ENCODE measurements at places on chromosomes 6 and 20.

DNA sequence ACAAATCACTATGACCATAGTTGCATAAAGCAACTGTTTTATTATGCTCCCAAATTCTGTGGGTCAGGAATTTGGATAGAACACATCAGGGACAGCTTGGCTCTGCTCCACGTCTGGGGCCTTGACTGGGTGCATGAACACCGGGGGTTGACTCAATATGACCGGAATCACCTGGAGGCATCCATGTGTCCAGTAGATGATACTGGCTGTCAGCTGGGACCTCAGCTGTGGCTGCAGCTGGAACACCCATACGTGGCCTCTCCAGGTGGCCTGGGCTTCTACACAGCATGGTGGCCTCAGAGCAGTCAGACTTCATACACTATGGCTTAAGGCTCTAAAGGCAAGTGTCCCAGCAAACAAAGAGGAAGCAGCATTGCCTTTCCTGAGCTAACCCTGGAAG lies 113.4 kb downstream of the NRN1 start:
- no peak for DNase-seq

- DNase-seq, result no peak
Observed at GRCh38 chr6:127347178-127347577, 3.8 kb upstream of the ECHDC1 start.

DNA sequence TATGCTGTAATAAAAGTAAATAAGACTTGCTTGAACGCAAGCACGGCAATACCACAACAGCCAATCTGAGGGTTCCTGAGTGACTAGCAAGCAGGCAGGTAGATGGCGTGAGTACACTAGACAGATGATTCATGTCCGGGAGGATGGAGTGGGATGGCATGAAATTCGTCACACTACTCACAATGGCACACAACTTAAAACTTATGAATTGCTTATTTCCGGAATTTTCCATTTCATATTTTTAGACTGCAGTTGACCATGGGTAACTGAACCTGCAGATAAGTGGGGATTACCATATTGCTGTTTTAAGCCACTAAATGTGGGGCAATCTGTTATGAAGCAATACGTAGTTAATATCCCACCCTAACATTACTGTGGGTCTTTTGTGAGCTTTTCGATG lies 93.6 kb upstream of the NFATC2 start:
- DNase-seq, result peak; percentile 25

- no peak for DNase-seq
Observed at GRCh38 chr6:53811082-53811481, 16.3 kb downstream of the LRRC1 start.

DNA sequence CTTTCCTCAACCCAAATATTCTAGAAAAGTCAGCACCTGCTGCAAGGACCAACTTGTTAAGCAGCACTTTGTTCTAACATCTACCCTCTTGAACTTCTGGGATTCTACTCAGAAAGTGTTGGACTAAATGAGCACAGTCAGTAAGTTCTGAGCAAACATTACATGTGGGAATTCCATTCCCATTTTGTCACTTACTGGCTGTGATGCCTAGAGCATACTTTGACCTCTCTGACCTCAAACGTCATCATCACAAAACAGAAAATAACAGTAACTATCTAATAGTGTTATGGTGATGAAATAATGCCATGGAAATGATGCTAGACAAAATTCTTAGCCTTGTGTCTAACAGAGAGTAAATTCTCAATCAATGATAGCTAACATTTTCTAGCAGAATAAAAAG lies 829.4 kb downstream of the EPHA7 start:
- no peak for DNase-seq

GRCh38 chr6:160036331-160036695 lies 67.4 kb downstream of the IGF2R start:
- DNase-seq, result no peak

DNA sequence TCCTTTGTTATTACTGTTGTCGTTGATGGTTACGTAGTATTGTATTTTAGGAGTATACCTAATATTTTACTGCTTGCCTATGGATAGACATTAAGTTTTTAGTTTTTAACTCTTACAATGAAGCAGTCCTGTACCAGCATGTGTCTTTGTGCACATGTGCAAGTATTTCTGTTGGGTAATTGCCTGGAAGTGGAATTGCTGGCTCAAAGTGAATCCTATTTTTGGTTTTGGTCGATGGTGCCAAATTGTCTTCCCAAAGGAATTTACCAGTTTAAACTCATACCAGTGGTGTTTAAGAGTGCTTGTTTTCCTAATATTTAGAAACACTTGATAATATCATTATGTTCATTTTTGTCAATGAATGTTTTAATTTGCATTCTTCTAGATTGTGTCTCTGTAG lies 75.5 kb downstream of the ANKS1A start:
- DNase-seq, result no peak

DNA sequence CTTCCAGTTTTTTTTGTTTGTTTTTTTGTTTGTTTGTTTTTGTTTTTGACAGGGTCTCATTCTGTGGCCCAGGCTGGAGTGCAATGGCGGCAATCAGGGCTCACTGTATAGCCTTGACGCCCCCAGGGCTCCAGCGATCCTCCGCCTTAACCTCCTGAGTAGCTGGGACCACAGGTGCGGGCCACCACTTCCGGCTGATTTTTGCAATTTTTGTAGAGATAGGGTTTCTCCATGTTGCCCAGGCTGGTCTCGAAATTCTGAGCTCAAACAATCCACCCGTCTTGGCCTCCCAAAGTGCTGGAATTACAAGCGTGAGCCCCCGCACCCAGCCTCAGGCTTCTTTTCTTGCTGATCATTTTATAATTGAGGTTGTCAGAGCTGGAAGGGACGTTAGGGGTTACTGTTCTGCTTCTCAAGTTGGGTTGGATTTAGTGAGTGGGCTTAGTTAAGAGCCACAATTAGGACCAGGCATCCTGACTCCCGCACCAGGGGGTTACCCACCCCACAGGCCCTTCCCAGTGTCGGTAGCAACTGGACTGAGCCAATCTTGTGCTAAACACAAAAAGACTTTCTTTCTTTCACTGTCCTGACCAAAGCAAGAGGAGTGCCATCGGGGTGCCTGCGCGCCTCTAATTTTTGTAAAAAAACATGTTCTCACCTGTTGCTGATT lies 13.1 kb upstream of the ZSCAN9 start:
- no peak for DNase-seq

DNA sequence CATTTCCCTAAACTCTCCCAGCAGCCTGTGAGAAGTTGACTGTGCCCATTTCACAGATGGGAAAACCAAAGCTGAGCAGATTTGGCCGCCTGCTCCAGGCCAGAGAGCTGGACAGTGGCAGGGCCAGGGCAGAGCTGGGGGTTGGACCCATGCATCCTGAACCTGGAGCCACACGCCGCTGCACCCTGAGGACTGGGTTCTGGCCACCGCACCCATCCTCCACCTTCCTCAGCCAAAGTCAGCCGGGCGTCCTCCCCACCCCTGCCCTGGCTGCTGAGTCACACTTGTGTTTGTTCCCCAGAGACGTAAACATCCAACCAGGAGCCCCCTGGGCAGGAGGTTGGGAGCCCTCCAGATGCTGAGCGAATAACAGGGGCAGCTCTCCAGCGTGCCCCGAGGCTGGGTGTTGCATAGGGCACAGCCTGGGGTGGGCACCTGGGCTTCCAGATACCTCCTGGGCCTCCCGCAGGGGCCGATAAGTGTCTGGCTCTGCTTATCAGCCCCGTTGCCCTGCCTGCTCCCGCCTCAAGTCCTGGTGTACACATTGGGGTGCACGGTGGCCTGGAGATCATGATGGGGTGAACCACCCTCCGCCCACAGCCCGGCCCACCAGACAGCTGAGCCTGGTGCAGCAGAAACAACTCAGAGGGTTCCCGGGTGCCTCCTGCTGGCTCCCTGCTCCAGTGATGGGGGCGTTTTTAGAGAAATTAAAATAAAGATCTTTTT lies 23.8 kb downstream of the RBM38 start:
- DNase-seq, result no peak

GRCh38 chr20:63705232-63706026 lies 2.3 kb downstream of the ARFRP1 start:
- DNase-seq, result no peak

DNA sequence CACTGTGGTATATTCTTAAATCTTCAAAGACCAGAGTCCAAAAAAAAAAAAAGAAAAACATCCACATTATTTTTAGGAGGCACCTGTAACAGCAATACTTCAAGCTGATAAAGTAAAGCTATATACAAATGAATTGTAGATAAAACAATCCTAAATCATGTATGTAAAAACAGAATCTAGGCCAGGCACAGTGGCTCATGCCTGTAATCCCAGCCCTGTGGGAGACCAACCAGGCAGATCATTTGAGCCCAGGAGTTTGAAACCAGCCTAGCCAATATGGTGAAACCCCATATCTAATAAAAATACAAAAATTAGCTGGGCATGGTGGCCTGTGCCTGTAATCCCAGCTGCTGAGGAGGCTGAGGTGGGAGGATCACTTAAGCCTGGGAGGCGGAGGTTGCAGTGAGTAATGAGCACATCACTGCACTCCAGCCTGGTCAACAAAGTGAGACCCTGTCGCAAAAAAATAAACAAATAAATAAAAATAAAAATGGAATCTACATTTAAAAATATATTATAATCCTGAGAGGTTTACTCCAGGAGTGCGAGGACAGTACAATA lies 7.3 kb downstream of the NAPB start:
- DNase-seq, result no peak

DNA sequence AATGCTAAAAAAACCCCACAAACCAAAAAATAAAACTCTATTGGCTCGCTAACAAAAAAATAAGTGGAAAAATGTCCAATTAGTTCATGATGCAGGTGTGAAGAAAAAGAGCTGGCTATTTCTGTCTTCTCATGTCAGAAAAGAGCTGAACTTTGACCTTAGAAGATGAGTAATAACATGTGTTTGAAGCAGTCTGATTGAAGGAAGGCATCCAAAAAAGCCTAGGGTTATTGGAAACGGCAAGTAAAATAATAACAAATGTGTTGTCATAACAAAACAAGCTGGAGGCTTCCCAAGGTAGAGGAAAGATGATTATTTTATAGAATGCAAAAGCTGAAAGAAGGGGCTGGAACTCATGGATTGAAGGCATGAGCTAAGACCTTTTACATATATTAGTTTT lies 94.4 kb upstream of the FAM184A start:
- DNase-seq, result no peak

DNA sequence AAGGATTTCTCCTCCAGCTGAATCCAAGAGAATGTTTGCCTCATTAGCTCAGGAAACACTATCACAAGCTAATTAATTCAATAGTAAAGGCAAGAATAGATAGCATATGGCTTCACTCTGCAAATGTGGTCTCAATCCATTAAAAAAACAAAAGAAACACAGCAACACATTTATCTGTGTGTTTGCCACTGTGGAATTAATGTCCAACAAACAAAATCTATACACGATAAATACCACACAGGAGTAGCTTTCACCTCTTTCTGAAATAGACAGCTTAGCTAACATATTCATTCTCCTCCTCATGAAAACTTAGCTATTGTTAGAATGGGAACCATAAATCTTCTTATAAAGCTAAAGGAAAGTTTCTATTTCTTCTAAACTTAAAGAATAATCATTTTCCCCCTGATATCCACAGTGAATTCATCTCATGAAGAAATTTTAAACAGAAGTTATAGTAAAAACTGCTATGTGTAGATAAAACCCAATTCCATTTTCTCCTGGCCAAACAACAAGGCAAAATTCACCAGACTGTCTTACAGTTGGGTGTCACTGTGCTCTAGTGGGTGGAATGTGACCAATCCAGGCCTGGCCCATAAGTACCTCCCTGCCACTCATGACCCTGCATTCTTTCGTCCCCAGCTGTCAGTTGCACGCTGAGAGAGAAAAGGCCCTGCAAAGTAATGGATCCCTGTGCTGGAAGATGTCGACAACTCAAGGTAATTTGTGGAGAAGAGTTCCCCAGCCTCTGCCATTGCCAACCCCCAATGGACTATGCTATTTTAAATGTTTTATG lies 92.9 kb upstream of the NRSN1 start:
- no peak for DNase-seq

DNA sequence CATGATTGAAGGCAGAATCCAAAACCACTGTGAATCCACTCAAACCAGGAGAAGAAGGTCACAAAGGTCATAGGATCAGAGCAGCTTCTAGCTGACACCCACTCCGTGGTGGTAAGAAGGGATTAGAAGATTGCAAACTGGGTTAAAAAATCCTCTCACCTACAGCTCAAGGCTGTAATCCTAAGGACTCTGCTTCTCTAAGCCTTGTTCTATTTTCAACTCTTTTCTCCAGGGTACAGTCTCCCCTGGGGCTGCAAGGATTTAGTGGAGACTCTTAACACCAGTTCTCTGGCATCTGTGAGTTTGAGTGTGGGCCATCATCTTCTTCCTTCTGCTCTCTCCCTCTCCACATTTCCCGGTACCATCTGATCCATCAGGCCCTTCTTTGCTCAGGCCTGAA lies at the start of gene GUCA1A:
Gene GUCA1A (plus strand): TSS at position 264 of the 400 bp plus-strand sequence. CDS start 250 bp downstream, outside the sequence.
- DNase-seq, result no peak

DNA sequence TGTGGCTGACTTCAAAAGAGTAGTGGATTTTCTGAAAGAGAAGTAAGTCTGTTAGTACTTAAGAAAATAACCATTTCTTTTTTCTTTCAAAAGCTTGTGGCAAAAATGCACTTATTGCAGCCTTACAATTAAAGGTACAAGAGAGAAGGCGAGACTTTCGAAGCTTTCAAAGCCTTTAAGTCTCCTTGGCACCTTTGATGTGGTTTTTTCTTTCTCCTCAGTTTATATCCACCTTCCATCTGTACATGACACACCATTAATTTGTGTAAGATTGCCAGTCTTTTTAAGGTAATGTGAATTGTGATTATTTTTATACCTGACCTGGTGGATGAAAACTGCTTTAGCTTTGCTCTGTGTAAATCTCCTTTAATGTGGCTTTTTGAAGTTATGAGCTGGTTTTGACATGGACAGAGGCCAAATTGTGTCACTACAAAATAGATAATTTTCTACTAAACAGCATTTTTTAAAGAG lies 466.1 kb downstream of the CDKAL1 start:
- DNase-seq, result no peak

DNA sequence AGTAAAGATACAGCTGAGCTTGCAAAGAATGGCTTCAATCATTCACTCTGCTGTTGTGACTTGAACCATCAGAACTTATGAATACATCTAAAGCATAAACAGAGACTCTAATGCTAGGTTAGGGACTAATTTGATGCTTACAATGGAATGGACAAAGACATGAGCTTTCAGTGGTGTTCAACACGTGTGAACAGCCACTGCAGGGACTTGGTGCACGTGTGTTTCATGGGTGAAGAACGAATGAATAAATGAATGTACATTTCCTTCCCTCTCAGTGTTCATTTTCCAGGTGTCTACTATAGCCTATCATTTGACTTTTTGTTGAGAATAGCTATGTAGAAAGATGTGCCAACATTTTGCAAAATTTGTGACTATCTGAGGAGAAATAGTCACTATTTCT lies 98.3 kb downstream of the VIP start:
- no peak for DNase-seq

GRCh38 chr20:53833333-53834061 lies 236.9 kb downstream of the BCAS1 start:
- DNase-seq, result no peak

GRCh38 chr6:107532706-107533105 lies 42.8 kb downstream of the SOBP start:
- DNase-seq, result no peak

Measured in stimulated activated CD8-positive, alpha-beta memory T cell treated with anti-CD3 and anti-CD28 coated beads, Interleukin-15, amount 100 ng/mL, for 48 hours (primary cell).